NCI-H146 (cell line): ENCODE measurements at places on chromosomes 13 and 19.
A peak's percentile ranks its signal among the peaks of the same experiment; 100 is the strongest.

DNA sequence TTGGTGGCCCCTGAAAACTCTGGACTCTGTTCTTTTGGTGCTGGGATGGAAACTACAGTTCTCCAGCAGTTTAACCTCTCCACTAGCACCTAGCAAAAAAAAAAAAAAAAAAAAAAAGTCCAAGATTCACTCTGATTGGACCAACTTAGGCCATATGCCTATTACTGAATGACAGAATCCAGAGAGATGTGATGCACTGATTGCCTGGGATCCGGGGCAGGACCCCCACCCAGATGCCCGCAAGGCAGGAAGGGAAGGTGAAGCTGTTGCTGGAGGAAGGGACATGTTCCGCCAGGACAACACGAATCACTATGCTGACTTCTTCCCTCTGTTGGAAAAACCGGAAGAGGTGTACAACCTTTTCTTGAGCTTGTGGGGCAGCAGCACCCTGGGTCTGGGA is 152.5 kb upstream of the ZNF536 start:
- no peak for DNase-seq

- peak; percentile 35 for DNase-seq
Observed at GRCh38 chr19:52786078-52786463, 520 bp downstream of the ZNF600 start.

DNA sequence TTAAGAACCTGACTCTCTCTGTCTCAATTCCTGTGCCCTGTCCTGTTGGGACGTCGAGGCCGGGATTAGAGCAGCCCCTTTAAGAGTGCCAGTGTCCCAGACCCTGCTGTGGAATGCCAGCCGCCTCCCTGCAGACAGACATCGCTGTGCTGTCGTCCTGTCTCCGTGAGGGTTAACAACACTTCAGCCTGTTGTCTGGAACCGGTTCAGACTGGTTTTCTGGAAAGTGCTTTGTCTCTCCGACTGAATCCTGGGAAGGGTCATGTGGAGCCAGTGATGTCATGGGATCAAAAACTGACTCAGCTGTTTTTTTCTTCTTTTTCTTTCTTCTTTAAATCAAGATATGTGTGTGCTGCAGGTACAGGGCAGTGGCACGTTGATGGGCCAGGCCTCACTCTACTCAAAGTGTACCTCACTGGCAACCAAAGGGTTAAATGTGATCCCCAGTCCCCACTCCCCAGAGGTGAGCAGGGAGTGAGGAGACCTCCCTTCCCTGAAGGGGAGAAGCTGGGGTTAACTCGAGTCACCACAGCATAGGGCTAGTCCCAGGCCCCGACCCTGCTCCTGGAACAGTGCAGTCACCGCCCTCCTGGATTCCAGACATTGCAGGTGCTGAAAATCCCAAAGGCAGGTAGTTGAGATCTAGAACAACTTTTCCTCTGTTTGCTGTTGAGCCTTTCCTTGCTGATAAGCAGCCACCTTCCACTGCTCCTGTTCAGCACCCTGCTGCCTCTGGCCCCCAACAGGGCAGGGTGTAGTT is 50.8 kb downstream of the TSSK6 start:
- DNase-seq: no peak

GRCh38 chr19:29583196-29583999 is 22.7 kb upstream of the POP4 start:
- no peak for DNase-seq

- DNase-seq: no peak
Observed at GRCh38 chr19:47598407-47599349, 10.3 kb upstream of the BICRA start.

DNA sequence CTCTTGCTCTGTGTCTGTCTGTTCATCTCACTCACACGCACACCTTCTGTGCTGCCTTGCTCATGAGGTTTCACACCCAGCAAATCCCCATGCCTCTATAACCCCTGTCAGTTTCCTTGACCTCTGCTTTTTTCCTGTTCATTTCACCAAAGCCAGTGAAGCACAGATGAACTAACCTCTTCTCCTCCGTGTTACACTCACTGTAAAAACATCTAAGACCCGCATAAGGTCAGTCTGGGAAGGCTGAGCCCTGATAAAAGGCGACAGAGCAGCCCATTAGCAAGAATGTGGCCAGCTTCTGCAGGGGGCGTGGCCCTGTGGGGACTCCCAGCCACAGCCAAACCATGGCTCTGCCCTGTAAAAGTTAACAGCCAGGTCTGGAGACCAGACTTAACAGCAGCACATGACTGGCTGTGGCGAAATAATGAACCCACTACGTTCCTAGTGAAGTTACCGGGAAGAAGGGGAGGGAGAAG is 42.8 kb upstream of the NPAS1 start:
- no peak for DNase-seq

DNA sequence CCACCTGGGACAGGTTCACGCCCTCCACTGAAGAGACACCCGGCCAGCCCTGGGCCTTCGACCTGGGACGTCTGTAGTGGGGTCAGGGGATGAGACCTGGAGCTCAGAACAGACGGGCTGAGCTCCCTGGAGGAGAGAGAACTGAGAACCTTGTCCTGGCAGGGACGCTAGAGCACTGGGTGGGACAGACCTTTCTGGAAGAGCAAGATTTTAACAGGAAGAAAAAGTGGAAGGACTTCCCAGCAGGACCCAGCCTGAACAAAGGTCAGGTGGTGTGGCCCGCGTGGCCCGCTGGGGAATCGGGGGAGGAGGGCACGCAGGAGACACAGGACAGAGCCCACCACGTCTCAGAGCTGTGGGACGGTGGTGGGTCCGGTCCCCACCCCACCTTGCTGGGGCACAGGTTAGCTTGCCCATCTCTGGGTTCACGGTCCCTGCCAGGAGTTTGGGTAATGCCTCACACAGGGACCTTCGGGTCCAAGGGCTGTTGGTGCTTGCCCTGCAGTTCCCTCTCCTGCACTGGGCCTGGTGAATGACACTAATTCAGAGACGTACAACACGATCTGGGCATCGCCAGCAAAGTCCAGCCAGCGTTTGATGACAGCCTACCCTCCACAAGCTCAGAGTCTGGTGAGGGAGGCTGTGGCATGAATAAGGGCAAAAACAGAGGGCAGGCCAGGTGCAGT is 1.2 kb upstream of the EFNA2 start:
- DNase-seq: no peak

DNA sequence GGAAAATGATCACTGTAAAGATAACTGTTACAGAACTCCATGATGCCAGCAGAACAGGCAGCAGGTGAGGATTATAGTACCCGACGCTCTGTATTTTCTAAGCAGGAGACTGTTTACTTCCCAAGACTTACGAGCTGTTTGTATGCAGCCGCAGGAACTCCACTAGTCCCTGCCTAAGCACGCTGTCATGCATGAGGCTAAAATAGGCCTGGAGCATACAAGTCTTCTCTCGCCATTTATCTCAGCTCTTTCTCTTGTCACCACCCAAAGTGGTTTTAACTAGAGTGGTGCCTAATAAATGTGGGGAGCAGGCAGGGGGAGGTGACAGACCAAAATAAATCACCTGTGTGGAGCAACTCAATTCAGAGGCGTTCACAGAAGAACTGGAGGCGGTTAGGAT is 175.8 kb downstream of the TDRD3 start:
- peak; percentile 52 for DNase-seq

- peak; percentile 58 for DNase-seq
Observed at GRCh38 chr19:4742723-4743646, 19.3 kb upstream of the DPP9 start.

- DNase-seq: no peak
Observed at GRCh38 chr19:31938675-31939074, 406.7 kb upstream of the ZNF507 start.
